Urothelium cell line (cell line): ENCODE measurements at places on chromosomes 3 and 15.

DNA sequence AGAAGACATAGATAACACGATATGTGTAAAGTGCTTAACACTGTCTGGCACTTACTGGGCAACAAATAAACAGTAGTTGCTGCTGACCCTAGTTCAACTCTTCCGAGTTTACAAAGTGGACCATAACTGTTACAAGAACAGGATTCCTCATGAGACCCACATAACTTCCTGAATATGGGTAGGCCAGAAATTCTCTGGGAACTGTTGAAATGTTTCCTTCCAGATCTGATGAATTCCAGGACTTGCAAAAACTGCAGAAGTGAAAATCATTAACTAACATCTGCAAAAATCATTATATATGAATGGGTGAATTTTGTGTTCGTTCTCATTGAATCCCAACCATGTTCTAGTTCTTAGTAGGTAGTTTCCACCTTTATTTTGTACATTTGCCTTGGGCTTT, 181.7 kb upstream of the MME start:
- no peak for DNase-seq

DNA sequence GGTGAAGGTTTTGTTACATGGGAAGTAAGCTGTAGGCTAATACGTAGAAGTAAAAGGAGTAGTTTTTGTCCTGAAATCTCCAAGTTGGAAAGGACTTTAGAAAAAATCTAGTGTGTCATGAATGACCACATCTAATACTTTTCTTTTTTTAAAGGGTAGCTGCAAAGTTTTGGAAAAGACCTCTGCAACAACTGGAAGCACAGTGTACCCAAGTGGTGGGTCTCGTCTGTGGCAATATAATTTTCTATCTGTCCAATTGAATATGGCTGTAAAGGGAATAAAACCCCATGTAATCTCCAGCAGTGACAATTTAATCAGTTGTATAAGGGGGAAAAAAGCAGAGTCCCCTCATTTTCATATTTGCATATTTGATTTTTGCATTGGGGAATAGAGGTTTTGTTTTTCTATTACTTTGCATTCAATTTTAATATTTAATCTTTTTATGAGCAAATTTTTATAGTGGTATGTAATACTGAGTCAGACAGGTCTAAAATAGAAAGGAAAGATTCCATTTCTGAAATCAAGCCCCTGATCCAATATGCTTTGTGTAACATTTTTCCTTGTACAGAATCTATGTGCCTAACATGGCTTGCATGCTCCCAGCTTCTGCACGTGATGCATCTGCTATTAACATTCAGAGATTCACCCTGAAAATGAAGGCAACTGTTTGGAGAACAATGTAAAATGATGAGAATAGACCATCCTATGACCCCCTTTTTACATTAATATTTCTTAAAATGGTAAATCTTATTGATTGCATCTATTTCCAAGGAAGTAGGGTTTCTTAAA, 531.4 kb downstream of the ZIC1 start:
- no peak for DNase-seq

- no peak for DNase-seq
Observed at GRCh38 chr3:11375333-11376088, 103.3 kb downstream of the ATG7 start.

DNA sequence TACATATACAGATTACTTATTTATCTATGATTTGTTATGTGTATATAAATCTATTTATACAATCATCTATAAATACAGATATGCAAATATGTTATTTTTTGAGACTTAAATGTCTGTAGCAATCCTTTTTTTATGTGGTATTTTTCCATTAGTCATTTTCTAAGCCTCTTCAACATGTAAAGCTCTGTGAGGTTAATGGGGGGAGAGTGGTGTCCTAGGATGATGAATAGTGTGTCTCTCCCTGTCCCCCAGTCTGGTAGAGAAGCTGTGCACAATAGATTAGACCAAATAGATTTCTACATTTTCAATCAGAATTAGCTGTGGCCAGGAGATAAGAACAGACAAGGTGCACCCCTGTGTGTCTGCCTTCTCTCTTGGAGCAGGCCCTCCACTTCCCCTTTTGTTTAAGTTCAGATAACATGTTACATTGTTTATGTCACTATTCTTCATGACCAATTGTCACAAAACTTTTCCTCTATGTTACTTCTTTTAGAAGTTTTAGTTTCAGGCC, 453.9 kb downstream of the LPP start:
- DNase-seq: no peak

GRCh38 chr3:42631620-42632019, 21.9 kb upstream of the ZBTB47 start:
- no peak for DNase-seq

GRCh38 chr15:69288011-69288410, 10.7 kb upstream of the PAQR5 start:
- DNase-seq: no peak

GRCh38 chr15:66702787-66703539, 927 bp downstream of the SMAD6 start:
- peak; percentile 50 for DNase-seq

DNA sequence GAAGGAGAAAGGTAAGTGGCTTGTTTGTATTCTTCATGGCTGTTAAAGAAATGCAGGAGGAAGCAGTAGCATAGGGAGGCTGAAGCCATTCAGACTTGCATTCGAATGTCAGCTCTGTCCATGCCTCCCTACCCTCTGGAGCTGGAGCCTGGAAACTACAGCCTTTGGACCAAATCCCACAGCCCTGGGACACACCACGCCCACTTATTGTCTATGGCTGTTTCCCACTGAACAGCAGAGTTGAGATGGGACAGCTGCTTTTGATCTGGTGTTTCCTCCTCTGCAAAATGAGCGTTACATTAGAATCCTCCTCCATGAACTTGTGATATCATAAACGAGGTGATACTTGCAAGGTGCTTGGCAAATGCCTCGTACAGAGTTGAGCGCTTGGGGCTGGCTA, 3.6 kb downstream of the FAM107A start:
- no peak for DNase-seq

GRCh38 chr3:46972396-46972795, 4.1 kb downstream of the CCDC12 start:
- DNase-seq: no peak

DNA sequence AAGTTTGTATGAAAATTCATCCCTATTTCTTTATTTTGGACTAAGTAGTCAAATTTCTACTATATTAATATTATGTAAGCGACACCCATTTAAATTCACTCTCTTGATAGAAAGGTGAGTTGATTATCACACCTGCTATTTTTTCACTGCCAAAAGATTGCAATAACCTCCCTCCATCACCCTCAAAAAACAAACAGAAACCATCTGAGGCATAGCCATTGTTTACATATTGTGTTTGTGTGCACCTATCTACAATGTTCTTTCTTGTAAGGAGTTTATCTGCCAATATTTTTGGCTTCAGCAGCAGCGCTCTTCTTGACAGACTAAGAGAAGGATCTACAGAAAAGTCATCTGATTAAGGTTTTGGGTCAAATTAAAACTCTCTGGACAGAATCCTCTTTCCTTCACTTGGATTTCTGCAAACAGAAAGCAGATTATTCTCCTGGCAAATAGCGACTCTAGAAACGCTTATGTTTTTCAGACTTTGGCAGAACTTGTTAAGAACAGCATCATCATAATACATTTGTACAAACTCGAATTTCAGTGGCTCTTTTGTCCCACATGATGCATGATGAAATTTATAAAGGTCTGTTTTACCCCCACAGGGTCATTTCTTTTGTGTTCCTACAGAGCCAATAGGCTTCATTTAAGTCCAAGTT, 48.6 kb downstream of the KCNMB2 start:
- no peak for DNase-seq

DNA sequence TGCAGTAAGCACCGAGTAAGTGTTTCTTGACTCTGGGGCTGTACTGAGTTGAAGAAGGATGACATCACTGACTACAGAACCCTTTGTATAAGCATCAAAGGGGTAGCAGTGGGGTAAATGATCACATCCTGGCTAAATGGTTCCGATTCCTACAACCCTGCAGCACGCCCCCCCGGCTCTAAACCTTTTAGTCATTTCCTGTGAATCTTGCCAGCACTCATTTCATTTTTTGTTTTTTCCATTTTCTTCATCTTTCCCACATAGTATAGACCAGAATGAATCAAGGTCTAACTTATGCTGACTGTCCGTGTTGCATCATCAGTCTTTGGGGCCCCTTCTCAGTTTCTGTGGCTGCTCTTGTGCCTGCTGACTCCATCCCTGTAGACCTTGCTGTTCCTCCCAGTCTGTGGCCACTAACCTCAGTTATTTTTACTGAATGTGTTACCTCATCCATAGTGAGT, 383.1 kb upstream of the TPRG1 start:
- peak; percentile 68 for DNase-seq

DNA sequence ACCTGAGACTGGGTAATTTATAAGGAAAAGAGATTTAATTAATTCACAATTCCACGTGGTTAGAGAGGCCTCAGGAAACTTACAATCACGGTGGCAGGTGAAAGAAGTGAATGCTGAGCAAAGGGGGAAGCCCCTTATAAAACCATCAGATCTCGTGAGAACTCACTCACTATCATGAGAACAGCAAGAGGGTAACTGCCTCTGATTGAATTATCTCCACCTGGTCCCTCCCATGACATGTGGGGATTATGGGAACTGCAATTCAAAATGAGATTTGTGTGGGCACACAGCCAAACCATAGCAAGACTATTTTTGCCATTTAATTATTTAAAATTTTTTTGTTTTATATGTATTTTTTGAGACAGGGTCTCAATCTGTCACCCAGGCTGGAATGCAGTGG, 27.0 kb upstream of the KCTD6 start:
- no peak for DNase-seq

- no peak for DNase-seq
Observed at GRCh38 chr15:69096626-69097025, 63.8 kb upstream of the GLCE start.

- no peak for DNase-seq
Observed at GRCh38 chr3:72182206-72182605, 397.3 kb upstream of the PROK2 start.

GRCh38 chr3:128591738-128592426, 58.7 kb downstream of the RPN1 start:
- no peak for DNase-seq

DNA sequence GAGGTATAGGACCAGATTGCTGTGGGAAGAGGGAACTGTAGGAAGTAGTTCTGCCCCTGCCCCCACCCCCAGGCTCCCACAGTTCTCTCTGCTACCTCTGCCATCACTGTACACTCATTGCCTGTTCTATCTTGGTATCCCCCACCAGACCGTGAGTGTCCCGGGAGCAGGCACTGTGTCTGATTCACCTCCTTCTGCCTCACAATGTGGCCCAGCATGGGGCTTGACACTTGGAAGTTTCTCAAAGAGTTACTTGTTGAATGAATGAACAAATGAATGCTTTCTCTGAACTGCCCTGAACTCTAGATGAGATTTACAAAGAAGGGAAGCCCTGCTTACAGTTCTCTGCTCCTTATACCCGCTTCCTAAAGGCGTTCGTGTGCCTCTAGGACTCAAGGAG, 27.1 kb upstream of the PIK3CB start:
- DNase-seq: no peak

GRCh38 chr3:188701485-188701969, 470.2 kb upstream of the TPRG1 start:
- no peak for DNase-seq

DNA sequence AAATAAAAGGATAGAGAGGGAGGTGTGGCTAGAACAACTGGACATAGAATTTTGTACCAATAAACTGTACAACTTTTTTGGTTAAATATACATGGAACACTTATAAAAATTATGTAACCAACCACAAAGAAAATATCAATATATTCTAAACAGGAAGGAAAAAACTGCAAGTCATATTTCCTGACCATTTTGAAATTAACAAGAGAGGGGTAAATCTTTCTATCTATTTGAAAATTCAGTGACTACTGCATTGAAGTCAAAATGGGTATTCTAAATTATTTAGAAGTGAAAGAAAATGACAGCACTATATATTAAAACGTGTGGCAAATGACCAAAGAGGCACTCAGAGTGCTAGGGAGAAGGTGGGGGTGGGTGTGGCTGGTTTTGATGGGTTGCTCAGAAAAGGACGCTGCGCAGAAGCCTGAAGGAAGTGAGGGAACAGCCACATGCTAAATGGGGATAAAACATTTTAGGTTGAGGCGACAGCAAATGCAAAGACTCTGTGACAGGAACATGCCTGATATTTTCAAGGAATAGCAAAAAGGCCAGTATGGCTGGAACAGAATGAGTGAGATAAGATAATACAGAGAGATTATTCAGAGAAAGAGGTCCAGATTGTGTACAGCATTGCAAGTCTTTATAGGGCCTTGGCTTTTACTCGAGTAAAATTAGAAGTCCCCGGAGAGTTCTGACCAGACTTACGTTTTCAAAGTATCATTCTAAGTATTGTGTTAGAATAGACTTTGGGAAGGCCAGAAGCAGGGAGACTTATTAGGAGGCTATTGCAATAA, 41.1 kb downstream of the ERICH6 start:
- no peak for DNase-seq

GRCh38 chr15:67911727-67912126, 71.9 kb upstream of the RNU6-1 start:
- DNase-seq: no peak

DNA sequence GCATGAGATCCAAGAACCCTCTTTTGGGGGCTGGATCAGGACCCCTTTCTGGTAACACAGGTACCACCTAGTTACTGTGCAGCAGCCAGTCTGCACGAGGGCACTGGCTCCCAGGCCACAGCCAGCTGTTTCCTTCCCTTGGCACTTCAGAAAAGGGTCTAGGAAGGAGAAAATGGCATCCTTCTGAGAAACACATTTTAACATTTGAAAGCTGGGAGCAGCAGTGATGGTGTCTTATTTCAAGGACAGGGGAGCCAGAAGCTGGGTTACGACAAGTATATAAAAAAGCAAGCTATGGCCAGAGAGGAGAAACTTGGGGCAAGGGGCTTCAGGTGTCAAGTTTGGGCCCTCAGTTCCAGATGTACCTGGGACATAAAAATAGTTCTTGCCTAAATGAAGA, 282.8 kb downstream of the CTNNB1 start:
- DNase-seq: no peak

GRCh38 chr3:117699058-117699457, 989.5 kb downstream of the TUSC7 start:
- DNase-seq: no peak

- DNase-seq: no peak
Observed at GRCh38 chr3:193465992-193466608, 87.5 kb upstream of the ATP13A5 start.

DNA sequence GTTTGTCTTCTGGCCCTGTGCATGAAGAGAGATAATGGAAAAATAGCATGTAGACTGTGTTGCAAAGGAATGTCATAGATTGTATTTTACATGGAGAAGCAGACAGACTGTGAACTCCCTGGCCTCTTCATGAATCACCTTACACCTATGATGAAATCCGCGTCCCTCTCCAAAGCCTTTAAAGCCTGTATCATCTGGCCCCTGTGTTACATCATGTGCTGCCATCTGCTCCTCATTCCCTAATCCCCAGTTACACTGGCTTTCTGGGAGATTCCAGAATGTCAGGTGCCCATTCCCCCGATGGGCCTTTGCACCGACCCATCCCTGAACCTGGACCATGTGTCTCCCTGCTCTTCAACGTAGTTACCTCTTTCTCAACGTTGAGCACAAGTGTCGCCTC, 190.8 kb downstream of the ADAMTSL3 start:
- no peak for DNase-seq

- no peak for DNase-seq
Observed at GRCh38 chr3:32968920-32969389, 17.5 kb downstream of the CCR4 start.
